ENCODE measurements at places on chromosomes 16 and 17.

GRCh38 chr17:17710728-17711541 is 29.7 kb downstream of the RAI1 start:
- no peak for DNase-seq

- no peak for DNase-seq
Observed at GRCh38 chr16:68367030-68367429, 56.2 kb downstream of the PRMT7 start.

DNA sequence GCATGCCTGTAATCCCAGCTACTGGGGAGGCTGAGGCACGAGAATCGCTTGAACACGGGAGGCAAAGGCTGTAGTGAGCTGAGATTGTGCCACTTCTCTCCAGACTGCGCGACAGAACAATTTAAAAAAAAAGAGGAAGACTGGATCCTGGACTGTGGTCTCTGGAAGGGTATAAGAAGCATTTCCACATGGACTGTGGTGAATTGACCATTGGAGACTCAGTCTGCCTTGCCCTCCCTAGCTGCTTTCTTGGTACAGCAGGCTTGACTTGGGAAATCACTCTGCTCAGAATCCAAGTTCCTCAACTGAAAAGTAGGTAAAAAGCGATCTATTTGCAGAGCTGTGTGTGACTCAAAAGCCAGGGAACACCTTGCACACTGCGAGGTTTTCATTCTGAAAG is 1.0 kb upstream of the MGRN1 start:
- no peak for DNase-seq

- DNase-seq: no peak
Observed at GRCh38 chr17:17376362-17376761, 73.2 kb downstream of the NT5M start.

DNA sequence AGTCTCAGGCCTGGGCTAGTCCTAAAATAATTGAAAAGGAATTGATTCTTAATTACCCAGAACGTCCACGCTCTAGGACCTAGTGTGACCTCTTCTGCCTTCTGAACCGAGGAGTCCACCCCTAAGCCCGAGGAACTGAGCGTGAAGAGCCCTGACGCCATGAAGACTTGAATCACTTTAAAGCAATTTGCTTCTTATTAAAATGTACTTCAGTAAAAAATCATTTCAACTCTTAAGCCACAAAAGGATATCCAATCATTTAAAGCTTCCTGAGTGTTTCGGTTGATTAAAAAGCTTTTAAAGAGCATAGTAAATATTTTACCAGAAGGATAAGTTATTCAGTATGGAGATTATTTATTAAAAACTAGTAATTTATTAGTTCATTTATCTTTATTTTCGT is 11.6 kb downstream of the HSBP1 start:
- no peak for DNase-seq

- DNase-seq: no peak
Observed at GRCh38 chr16:61993108-61993507, 43.1 kb downstream of the CDH8 start.

DNA sequence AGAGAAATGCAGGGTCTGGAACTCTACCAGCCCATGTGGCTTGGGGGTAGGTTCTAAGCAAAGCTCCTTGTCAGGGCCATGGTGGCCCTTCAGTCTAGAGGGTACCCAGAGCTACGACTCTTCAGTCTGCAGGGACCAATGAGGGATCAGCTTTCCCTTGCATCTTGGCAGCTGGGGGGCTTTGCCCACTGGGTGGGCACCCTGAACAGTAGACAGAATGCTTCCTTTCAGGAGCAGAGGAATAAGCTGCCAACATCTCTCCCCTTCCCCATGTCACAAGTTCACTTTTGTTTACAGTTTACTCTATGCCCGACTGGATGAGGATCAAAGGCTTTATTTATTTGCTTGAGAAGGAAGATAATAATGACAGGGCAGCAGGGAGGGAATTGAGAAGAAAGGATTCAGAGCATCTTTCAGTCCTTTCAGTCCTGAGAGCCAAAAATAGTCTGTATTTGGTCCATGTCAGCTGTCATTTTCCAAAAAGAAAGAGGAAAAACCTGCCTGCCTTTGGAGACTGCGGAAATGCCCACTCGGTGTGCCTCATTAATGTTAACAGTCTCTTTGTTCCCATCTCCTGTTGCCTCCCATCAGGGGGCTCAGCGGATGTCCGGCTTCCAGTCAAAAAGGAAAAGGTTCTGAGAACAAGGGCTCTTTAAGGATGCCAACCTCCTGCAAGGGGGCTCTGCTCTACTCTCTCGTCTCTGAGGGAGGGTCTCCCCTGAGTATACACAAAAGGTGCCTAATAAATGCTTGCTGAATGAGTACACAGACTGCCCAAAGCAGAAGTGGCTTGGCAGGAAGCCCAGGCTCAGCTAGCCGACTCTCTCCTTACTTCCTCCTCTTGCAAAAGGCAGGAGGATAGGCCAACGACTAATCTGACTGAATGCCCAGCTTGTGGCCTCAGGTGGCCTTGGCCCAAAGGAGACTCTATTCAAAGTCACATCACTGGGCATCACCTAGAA is 17.1 kb downstream of the TRAF4 start:
- no peak for DNase-seq

DNA sequence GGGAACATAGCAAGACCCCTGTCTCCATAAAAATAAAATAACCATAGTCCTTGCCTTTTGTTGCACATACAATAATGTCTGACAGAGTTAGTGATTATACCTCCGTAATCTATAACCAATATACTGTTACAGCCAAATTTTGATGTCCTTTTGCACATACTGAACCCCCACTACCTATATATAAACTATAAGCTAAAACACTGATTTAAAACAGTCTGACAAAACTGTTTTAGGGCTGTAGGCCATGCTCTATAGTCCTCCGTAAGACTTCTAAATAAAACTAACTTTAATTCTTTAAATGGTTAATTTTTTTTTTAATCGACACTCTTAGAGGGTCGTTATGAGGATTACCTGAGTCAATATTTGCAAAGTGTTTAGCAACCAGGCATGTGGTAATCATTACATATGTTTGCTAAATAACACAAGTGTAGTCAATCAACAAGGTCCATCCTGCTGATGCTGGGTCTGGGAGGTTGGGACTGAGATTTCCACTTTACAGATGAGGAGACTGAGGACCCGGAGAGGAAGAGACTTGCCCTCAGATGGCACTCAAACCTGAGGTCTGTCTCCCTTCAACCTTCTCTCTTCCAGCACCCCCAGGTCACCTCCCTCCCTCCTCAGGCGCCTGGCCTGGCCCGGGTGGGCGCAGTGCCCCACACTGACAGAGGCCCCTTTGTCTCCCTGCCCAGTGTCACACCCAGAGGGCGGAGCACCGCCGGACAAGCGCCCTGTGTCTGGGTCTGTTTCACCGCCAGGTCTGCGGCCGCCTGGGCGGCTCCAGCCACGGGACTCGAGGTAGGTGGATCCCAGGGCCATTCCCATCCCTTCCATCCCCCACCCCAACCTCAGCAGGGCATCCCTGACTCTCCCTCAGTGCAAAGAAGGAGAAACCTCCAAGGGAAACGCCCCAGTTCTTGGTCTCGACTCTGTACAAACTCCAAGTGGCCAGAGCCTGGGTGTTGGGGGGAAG is 10.3 kb downstream of the ZNF385C start:
- no peak for DNase-seq

DNA sequence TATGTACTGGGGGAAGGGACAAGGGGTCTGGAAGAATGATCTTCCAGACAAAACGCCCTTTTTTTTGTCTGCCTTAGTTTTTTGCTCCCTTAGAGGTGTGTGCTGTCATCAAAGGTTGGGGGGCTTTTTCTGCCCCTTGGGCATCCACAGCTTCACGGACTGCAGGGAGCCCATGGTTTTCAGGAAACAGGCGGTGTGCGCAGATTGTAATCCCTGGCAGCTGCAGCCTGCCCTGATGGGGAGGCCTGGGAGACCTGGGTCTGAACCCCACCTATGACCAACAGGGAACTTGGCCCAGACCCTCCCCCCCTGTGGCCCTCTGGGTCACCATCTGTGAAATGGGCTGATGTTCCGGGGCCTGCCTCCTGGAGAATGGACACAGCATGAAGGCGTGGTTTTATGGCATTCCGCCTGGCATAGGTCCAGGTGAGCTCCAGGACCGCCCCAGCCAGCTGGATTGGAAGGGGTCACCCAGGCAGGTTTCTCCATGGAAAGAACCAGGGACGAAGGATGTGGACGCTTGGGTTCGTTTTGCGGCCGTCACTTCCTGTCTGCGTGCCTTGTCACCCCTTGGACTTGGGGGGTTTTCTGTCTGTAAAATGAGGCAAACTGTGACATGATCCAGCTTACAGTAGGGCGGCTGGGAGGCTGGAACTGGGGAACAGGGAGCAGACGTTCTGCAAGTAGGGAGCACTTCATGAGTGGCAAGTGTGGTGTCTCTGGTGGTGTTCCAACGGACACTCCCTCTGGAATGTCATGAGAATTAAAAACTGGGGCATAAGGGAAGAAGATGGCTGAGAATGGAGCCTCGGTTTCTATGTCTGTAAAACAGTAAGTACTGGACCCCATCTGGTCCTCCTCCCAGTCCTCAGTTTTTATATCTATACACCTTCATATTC is 1.5 kb downstream of the CPNE2 start:
- no peak for DNase-seq

GRCh38 chr17:75238684-75239191 is 22.7 kb downstream of the GGA3 start:
- peak; percentile 58 for DNase-seq

DNA sequence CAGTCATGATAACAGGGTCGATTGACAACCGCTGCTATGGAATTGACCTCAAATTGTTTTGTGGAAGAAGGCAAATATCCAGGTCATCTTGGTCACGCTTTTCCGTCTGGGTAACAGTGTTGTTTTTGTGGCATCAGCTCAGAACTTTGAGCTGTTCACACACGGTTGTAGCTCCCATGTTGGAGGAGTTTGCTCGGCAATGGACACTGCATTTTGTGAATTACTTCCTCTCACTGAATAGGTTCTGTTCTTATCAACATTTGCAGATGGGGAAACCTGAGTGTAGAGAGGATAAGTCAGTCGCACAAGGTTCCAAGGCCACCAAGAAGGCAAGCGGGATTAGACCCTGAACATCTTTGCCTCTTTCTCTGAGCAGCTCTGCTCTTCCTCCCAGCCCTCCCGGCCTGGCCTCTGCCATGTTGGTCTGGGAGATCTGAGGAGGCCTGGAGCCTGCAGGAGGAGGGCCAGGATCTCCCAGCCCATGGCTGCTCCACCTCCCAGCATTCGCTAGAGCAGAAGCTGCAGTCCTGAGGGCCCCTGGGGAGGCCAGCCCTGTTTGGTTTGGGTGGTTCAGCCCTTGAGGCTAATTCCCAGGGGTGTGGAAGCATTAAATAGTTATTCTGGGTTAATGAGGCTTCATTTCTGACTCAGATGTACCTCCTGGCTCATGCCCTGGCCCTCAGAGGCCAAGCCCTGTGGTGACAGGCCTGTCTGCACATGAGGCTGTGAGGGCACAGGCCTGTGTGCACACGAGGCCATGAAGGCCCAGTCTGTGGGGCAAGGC is 154.1 kb upstream of the PLCG2 start:
- no peak for DNase-seq
